ENCODE measurements at places on chromosomes 7 and 10.

- no peak for DNase-seq
Observed at GRCh38 chr7:143352531-143353002, 9.9 kb downstream of the FAM131B start.

DNA sequence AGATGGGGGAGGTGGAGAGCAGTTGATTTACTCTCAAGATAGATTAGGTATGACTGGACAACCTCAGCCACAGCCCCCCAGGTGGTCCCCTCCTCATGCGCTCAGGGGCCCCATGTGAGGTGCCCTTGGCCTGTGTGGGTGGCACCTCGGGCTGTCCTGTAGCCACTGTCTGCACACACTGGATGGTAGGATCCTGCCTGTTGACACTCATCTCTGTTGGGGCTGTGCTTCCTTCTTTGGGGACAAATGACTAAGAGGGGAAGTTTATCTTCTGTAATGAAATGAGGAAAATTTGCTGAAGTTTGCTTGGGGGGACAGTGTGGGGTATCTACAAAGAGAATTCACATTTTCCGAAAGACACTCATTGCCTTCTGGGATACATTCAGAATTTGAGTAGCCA, 53.6 kb upstream of the ANTXRL start:
- no peak for DNase-seq

DNA sequence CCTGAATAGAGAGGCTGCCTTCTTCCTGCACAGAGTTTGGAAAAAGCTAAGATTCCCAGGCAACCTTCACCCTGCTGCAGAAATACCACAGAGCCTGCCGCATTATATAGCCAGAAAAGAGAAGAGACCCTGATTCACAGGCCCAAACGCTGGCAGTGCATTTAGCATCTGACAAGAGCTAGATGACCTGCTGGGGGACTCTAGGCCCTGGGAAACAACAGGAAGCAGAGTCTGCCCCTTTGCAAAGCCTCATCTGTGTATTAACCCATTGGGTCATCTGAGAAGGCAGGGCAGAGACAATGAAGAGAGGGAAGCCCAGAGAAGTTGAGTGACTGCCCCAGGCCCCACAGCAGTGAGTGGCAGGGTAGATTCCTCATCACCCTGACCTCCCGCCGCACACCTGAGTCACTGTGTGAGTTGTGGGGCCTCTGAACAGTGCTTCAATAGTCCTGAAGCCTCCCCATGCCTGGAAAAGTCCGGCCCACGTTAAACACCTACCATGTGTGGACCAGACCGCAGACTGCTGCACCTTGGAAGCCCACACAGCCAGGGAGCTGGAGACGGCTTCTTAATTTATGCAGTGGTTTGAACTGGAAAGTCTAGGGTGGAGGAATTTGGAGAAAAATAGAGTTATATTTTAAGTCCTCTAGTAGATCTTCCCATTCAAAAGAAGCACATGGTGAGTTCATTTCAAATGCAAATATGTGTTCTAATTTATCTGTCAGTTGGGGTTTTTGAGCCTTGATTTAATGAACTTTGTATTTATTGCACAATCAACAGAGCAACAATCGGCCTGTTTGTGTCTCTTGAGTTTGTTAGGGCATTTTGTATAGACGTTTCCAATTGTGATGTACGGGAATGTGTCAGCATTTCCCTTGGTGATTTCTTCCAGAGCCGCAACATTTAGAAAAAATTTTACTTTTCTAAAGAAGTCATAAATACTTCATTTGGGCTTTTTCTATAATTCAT, 80.4 kb upstream of the GPR26 start:
- no peak for DNase-seq

DNA sequence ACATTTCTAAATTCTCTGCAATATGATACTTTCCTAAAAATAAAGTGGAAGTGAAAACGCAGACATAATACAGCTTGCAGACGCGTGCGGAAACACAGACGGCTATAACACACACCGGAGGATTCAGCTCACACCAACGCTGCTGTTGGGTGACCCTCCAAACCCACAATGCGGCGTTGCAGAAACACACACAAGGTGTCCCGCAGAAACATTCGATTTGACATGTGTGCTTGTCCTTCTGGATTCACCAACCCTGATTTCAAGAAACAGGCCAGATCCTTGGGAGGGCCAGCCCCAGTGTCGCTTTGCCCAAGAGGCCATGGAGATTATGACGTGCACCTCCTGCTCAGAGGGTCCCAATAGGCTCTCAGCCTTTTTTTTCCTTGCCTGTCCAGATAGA, 136.7 kb upstream of the TCERG1L start:
- DNase-seq: no peak

GRCh38 chr10:132365102-132365501, 31.9 kb upstream of the PWWP2B start:
- DNase-seq: no peak

DNA sequence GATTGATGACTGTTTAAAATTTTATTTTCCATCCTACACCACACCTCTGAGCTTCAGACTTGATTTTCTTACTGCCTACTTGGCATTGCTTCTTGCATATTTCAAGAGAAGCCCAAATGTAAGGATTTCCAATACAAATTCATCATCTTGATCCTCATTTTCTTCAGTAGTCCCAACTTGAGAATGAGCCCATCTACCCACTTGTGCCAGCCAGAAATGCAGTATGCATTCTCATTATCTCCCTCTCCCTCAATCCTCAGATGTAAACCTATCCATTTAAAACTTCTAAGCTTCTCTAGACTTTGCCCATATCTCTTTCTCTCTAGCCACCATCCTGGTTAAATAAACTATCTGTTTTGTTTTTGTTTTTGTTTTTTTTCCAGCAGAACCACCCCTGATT, 22.4 kb upstream of the EGFR start:
- no peak for DNase-seq

GRCh38 chr10:58044072-58044471, 223.6 kb downstream of the IPMK start:
- DNase-seq: no peak

GRCh38 chr10:57964351-57964750, 303.3 kb downstream of the IPMK start:
- no peak for DNase-seq

GRCh38 chr10:20714518-20714917, 182.6 kb downstream of the NEBL start:
- no peak for DNase-seq

DNA sequence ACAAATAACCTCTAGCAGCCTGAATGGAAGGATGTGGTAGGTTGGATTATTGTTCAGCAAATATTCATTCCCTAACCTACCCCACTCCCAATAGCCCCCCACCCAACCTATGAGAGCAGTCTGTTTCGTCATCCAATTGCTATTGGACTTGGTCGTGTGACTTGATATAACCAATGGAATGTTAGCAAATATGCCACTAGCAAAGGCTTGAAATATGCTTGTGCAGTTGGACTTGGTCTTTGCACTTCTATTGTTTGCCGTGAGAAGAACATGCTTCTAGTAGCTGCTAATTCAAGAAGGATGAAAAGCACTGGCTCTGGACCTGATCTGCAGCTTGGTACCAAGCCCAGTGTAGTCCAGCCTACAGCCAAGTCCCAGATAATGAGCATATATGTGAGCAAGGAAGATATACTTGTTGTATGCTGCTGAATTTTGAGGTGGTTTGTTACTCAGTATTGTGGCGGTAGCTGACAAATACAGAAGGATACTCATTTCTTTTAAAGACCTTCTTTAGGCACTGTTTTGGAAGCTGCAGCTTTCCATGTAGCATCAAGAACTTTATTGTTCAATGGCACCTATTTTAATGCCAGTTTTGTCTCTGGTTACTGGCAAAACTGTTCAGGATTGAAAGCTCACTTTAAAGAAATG, 180.4 kb downstream of the EXOC4 start:
- no peak for DNase-seq

DNA sequence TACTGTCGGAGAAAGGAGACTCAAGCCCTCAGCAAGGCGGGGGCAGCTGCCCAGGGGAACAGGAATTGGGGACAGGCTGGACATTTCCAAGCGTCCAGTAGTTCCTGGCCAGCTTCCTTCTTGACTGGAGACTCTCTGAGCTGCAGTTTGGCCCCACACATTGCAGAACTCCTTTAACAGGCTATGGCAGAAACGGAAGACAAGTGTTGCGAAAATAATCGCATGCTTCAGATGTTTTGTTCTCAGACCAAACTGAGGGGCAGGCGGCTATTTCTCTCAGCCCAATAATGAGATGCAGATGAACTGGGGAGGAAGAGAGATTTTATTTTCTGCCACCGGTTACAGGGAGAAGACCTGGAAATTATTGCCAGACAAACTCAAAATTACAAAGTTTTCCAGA, 88.0 kb upstream of the PFKP start:
- no peak for DNase-seq

- DNase-seq: no peak
Observed at GRCh38 chr10:127563718-127564553, 14.8 kb downstream of the NPS start.

DNA sequence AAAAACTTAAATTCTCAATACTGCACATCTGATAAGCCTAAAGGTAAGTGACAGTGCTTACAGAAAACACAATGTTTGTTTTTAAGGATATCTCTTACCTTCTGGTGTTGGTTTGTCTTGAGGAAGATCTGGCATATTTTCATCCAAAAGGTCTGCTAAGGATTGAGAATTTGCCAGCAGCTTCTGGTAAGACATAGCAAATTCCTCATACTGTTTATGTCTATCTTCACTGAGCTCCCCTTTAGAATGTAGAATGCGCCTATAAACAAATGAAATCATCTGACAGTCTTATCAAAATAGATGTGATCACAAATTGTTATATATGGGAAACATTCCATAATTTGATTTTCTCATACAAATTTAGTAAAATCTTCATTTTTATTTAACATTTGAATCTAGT, 28.7 kb downstream of the UPF2 start:
- DNase-seq: no peak

- DNase-seq: no peak
Observed at GRCh38 chr10:6108631-6109443, 20.0 kb downstream of the RBM17 start.

GRCh38 chr10:74823791-74824183, 2.6 kb upstream of the KAT6B start:
- DNase-seq: no peak

- no peak for DNase-seq
Observed at GRCh38 chr10:78915190-78915518, 153.6 kb upstream of the ZMIZ1 start.

- no peak for DNase-seq
Observed at GRCh38 chr10:76114581-76115001, 683.2 kb downstream of the LRMDA start.

- DNase-seq: no peak
Observed at GRCh38 chr7:24438232-24438631, 135.0 kb upstream of the PALS2 start.

DNA sequence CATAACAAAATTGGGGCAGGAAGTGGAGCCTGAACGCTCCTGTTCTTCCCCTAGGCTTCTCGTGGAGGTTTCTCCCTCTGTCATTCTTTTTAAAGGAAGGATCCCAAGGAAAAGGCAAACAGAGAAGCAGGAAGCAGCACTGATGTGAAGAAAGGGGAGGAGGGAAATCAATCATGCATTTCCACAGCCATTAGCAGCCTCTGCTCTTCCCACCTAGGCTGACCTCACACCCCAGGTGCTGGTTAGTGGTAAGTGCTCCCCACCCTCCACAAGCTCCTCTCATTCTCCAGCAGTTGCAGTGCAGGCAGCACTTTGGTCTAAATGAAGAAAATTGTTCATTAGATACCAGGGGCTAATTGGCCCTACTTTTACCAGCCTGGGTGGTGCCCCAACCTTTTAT, 2.6 kb downstream of the CRHR2 start:
- no peak for DNase-seq

DNA sequence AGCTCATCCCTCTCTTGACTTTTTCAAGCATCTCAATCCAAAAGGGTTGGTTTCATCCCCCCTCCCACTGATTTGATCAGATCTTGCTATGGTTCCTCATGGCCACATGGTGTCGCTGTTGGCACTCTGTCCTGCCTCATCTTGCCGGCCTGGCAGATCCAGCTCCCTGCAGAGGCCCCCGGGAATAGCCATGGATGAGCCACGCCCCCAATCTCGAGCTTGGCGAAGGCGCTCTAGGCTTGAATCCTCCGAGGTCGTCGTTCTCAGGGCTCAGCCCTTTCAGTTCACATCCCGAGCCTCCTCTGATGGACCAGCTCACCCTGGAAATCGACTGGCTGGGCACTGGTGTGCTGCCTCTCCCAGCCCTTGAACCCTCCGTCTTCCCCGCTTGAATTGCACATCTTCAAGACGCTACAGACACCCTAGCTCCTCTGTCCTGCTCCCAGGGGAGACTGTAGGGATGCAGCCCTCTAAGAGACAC, 628.7 kb downstream of the TYW1 start:
- no peak for DNase-seq

- DNase-seq: no peak
Observed at GRCh38 chr7:30634193-30634626, 39.5 kb downstream of the GARS1 start.

- no peak for DNase-seq
Observed at GRCh38 chr10:130472236-130472635, 336.0 kb downstream of the GLRX3 start.

GRCh38 chr7:92606985-92607384, 16.8 kb upstream of the FAM133B start:
- no peak for DNase-seq

DNA sequence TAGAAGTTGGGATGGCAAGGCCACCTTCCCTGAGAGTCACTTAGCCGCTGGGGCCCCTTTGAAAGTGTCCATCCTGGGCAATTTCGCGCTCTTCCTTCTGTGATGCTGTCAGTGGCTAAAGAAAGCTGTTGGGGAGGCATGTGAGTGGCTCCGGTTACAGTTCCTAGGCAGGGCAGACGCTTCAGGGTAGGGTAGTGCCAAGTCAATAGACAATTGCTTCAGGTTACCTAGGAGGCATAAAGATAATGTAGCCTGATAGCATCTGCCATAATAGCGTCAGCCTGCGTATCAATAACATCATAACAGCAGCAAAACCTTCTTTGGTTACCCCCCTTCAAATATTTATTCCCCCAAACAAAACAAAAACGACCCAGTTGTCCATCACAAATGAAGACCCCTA, at the start of gene FAM107B:
Gene FAM107B, minus strand, starts transcription at position 101 of the 400 bp plus-strand sequence. CDS start 234 bp downstream, outside the sequence.
- DNase-seq: no peak

DNA sequence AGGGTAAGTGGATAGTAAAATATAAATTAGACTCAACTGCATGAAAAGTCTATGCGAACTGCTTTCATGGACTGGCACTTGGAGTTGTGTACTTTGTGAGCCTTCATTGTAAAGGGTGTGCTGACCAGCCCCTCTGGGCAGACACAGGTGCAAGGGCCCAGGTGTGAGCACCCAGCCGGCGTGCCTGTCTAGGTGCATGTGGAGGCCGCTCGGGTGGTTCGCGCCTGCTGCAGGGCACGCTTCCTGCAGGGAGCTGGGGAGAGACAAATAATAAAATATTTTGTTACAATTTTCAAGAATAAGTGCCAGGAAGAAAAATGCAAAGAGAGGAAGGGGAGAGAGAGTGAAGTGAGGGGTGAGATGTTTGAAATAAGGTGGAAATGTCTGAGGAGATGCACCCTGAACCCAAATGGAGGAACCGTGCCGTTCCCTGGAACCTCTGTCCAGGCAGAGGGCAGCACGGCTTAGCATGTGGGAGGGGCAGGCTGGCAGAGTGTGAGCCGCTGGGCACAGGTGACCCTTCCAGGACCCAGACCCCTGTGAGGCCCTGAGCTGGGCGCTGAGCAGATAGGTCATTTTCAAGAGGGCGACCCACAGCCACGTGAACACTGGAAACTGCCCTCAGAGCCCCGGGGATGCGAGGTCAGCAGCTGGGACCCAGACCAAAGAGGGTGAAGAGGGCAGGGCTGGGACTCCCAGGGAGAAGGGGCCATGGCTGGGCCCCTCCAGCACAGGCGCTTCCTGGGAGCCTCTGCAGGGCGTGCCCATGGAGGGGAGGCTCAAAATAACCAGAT, 28.7 kb downstream of the RNF32 start:
- no peak for DNase-seq

GRCh38 chr7:45236666-45237065, 79.1 kb downstream of the RAMP3 start:
- DNase-seq: no peak

Data from T follicular helper cell (primary cell).